ENCODE measurements at places on chromosomes 6 and 20.

DNA sequence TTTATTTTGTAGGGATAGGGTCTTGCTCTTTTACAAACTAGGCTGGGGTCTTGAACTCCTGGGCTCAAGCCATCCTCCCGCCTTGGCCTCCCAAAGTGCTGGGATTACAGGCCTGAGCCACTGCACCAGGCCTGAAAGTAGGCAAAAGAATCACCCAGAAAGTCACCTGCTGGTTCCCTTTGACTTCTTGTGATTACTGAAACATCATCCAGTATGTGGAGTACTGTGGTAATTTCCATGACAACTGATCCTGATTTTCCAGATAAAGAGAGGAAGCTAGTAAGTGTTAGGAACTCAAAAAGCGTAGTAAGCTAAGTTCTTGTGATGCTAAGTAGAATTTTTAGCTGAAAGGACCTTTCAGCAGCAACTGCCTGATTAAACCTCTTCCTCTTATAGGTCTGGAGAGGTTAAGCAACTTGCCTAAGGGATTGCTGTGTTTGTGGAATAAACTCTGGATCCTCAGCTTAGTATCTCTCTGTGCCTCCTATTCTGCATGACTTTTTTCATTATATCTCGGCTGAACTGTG is 16.8 kb downstream of the RALY start:
- DNase-seq: no peak

DNA sequence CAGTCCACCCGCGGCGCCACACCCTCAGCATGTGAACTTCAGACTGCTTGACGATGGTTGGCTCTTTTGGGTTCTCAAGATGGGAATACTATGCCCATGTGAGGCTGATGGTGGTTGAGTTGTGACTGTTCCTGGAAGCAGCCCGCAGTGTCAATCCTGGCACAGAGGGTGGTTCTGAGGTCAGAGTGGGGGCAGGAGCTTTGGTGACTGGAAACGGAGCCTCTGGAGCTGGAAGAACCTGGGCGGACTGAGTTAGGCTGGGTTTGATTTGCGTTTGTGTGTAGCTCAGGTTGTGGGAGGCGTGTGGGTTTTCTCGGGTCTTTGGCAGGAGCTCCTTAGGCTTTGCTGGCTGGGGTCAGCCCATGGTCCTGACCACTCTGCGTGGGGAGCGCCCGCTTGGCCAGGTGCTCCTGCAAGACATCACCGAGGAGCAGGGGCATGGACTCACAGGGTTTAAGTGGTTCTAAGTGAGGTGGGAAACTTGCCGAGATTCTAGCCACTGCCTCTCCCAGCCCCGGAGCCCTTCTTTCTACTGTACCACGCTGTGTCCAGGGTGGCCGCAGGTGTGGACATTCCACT is 37.3 kb upstream of the SLC22A1 start:
- DNase-seq: no peak

- no peak for DNase-seq
These were observed 516.1 kb upstream of the MAN1A1 start for GRCh38 chr6:119865466-119866350.

GRCh38 chr6:124432620-124433019 is 529.6 kb upstream of the RNF217 start:
- no peak for DNase-seq

GRCh38 chr20:43681991-43682410 is 15.1 kb downstream of the MYBL2 start:
- no peak for DNase-seq

GRCh38 chr20:17680836-17681725 is 961 bp downstream of the RRBP1 start:
- peak; percentile 65 for DNase-seq

- DNase-seq: no peak
These were observed 177.2 kb upstream of the RNF24 start for GRCh38 chr20:4192378-4193068.

DNA sequence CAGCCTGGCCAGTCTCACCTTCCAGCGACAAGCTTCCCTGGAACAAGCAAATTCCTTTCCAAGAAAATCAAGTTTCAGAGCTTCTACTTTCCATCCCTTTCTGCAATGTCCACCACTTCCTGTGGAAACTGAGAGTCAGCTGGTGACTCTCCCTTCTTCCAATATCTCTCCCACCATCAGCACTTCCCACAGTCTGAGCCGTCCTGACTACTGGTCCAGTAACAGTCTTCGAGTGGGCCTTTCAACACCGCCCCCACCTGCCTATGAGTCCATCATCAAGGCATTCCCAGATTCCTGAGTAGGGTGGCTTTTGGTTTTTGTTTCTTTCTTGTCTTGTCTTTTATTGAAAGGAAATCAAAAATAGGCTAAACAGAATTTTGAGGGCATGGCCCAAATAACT is 24.3 kb downstream of the MYCT1 start:
- DNase-seq: no peak
